Activated naive CD4-positive, alpha-beta T cell treated with anti-CD3 and anti-CD28 coated beads, Interleukin-2, amount 50 U/mL, for 72 hours (primary cell): ENCODE measurements at places on chromosomes 7 and 10.

- no peak for DNase-seq
Measured at GRCh38 chr10:52210161-52210560, 103.9 kb upstream of the DKK1 start.

DNA sequence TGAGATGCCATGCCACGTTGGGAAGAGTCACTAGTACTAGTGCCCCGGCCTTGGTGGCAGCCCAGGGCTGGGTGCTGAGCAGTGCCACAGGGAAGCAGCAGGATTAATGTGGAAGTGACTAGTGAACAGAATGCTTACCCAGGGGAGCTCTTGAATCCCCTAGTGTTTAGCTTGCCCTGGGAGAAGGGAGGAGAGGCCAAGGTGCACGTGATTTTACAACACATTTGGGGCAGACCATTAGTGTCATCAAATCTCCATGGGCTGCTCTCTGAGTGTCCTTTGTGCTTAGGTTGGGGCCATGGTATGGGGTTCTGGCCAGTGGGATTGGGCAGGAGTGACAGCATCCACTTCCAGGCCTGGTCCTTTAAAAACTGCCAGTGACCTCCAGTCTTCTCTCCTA, 37.5 kb downstream of the ARHGAP22 start:
- DNase-seq: no peak

GRCh38 chr7:65978891-65979582, 3.0 kb downstream of the GUSB start:
- DNase-seq: no peak

DNA sequence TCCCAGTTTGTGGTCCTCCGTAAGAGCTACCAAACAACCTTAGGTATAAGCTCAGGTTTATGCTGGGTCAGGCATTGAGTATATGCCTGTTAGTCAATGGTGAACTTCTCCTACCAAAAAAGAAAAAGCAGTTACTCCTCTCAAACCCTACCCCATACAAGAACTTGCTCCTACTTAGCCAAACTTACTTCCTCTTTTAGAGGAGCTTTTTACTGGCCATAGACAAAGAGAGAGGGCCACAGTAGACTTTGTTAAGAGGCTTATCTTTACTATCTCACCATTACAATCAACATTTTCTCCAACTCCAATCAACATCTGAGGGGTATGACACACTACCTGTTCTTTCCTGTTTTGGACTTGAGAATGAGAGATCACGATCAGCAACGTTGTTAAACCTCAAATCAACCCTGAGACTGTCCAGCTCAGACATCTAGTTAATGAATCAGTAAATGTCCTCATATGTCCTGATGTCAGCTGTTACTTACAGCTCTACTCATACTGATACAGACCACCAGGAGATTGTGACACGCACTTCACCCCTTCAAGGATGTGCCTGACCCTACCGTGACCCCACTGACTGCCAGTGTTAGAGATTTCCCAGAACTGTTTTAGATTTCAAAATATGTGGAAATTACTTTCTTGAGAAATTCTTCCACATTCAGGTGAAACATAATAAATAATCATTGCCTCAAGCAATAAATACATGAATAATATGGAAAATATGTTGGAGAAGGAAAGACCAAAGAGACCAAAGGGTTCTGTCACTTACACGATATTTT, 18.4 kb upstream of the CCDC71L start:
- DNase-seq: no peak

GRCh38 chr7:94301024-94301586, 93.6 kb upstream of the COL1A2 start:
- no peak for DNase-seq

DNA sequence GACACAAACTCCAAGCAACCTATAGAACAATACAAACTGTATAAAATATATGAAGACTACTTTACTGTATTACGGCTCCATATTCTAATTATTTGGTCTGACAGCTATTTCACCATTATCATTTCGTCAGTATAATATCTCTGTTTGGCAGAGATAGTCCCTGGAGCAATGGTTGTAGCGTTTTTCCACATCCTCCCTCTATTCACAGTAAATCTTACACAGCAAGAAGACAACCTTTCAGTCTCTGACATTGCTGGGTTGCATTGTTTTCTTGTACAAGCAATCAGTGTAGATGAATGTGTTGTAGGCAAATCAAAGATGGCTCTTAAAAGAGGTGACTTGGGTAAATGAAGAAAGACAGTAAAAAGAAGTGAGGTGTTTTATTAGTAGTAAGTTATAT, 105.6 kb upstream of the PLXDC2 start:
- DNase-seq: no peak

DNA sequence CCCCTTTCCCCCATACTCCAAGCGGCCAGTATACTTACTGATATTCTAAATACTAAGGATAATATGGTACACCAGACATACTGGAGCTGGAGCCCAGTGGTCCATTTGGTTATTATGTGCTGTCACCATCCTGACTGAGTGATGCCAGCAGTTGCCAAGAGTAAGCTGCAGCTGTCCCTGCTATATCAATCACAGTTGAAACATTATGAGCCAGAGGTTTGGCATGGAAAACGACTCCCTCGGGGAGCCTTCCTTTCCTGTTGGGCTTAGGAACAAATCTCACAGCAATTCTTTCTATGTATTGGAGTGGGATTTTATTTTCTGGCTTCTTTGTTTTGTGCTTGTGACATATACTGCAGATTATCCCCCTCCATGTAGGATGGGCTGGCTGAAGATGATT, 32.6 kb downstream of the STRIP2 start:
- no peak for DNase-seq

DNA sequence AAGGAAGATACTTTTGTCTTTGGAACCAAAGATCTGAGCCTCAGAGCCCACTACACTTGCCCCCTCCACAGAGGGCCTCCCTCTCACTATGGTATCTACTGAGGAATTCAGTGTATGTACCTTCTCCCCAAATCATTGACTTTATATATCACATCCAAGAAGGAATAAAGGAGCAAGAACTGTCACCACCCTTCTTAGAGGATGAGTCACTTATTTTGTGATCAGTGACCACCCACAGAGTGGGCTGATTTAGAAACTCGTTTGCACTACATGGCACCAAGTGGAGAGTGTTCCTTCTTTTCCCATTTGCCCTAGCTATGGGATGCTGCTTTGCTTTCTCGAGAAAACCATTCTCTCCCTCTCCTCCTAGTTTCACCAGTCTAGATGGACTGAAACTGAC, 5.7 kb downstream of the TMEM243 start:
- no peak for DNase-seq

DNA sequence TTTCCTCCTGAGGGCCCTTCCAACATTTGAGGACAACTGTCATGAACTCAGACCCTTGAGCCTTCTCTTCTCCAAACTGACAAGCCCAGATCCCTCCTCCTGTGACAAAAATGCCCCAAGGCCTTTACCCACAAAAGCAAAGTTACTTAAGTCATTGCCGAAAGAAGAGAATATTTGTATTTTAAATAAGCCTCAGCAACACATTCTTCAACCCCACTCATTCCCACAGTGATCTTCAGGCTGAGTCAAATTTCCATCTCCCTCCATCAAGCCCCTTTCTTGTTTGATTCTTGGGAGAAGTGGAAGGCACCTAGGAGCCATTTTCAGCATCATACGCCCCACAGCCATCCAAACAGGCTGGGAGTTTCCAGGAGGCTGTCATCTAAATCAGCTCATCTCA, 150.8 kb upstream of the PDE1C start:
- no peak for DNase-seq

DNA sequence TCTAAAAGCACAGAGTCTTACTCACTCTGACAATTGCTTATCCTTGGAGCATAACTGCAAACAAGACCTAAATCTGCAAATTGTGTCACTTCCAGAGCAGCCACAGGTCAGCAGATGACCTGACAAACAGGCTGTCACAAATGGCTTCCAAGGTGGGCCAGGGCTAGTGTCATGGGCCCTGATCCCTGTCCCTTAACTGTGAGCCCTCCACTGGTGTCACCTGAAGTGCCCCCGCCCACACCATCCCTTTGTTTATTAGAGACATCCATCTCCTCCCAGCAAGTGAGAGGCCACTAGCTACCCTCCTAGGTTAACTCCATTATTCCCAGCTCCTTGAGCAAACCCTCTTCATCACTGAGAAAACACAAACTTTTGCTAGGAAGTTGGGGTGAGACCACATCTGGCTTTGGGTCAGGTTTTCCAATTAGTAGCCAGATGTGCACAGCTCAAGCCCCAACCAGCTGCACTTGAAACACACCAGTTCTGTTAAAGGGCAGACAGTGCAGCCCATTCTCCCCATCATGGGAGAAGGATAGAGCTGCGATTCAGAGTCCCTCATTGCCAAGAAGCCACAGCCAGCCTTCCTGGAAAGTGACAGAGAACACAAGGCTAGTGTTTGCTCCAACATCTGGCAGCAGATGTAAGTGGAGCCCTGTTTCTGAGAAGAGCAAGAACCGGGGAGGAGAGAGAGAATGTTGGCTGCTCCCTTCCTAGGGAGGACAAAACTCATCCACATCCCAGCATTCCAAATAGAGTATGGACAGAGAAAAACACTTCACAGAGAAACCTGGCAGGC, 75.7 kb upstream of the NANOS1 start:
- no peak for DNase-seq

- no peak for DNase-seq
Measured at GRCh38 chr10:8085251-8085650, 30.8 kb downstream of the GATA3 start.

DNA sequence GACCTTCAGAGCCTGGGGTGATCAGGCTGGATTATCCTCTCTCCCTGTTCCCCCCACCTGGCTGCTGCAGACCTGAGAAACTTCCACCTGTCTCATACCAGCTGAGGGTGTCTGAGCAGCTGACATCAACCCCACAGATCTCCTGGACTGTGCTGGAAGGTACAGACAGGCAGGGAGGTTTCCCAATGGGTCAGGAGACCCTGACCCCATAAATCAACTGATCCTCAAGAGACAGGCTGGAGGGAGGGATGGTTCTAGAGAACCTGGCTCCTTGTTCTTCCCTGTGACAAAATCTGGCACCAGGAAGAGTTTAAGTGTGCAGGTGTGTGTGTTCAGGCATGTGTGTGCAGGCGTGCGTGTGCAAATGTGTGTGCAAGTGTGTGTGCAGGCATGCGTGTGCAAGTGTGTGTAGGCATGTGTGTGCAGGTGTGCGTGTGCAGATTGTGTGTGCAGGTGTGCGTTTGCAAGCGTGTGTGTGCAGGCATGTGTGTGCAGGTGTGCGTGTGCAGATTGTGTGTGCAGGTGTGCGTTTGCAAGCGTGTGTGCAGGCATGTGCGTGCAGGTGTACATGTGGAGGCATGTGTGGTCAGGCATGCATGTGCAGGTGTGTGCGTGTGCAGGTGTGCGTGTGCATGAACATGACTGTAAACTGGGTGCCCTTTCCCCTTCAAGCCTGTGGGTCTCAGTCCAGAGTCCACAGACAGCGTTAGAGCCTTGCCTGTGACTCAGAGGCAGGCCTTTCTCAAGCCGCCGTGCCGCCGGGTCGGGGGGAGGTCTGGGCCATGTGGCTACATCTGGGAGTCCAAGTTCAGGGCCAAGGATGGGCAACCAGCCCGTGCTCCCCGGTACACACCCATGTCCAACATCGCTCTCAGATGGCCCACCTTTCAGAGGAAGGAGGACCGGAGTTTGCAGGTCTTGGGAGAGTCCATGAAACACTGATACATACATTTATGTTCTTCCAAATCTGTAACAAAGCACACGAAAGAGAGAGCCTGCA, 50.1 kb upstream of the ELN start:
- no peak for DNase-seq

DNA sequence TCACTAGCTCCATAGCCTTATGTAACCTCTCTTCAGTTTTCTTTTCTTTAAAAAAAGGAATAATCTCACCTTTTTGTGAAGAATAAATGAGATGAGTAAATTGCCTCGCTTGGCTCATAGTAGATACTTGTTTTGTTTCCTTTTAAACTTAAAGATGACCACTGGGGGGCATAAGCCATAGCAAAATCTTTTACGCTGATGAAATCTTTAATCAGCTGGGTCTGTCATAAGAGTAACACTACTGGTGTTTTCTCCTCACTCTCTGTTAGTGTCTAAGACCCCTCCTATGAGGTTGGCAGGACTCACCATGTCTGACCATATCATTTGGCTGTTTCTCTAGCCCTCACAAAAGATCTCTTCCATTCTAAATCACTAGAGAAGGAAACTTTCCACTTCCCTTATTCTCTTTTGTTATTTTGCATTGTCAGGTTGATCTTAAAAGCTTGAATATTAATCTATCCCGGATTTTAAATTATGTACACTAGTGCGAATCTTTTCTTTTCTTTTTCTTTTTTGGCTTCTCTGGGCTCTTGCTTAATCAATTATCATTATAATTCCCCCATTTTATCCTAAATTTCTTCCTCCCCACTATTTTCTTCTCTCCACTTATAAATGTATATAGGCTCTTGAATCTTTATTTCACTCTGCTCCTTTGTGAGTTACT, 12.5 kb downstream of the STAG3 start:
- DNase-seq: no peak

DNA sequence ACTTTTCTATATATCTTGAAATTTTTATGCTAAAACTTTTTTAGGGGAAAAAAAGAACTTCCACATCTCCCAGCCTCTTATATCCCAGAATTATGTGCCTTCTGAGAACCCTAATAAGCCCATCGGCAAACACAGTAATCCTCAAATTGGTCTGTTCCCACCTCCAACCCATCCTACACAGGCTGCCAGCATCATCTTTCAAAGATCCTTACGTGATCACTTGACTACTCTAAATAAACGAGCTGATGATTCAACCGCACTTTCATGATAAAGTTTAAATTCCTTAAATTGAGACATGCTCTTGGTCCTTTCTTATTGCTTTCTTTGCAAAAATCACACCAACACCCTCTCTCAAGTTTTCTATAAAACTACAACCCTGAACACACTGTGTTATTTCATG, 52.5 kb downstream of the MPP7 start:
- no peak for DNase-seq

GRCh38 chr7:45007106-45007505, 7.1 kb downstream of the CCM2 start:
- DNase-seq: no peak

- peak; percentile 58 for DNase-seq
Measured at GRCh38 chr10:110209926-110210673, 2.7 kb downstream of the MXI1 start.

GRCh38 chr10:114821915-114822443, 399 bp downstream of the FHIP2A start:
- DNase-seq: peak; percentile 53

DNA sequence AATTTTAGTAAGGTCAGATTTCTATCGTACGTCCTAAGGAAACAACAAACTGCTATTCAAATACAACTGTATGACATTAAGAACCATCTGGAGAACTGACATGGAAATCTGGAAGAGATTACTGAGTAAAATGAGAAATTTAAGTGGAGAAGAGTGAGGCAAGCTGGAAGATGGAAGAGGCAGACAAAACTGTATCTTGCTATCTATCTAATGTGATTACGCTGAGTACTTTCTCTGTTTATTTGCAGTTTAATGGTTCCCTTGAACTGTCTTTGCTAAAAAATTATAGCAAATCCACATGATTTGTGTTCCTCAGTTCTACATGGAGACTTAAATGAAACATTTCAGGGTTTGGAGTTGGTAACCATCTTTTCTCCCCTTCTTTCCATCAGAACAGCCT, 927.1 kb upstream of the MBL2 start:
- no peak for DNase-seq

GRCh38 chr7:77738871-77739270, 42.6 kb downstream of the RSBN1L start:
- DNase-seq: no peak

GRCh38 chr10:72274730-72275350, 1.1 kb downstream of the DDIT4 start:
- DNase-seq: peak; percentile 66
